ENCODE measurements at places on chromosomes 4 and X.

- DNase-seq = no peak
These were observed 53.7 kb downstream of the RASL11B start for GRCh38 chr4:52915730-52916300.

- DNase-seq = no peak
These were observed 5.1 kb downstream of the CXCL9 start for GRCh38 chr4:76002176-76002575.

- DNase-seq = no peak
These were observed 45.6 kb downstream of the RFC1 start for GRCh38 chr4:39320381-39321115.

DNA sequence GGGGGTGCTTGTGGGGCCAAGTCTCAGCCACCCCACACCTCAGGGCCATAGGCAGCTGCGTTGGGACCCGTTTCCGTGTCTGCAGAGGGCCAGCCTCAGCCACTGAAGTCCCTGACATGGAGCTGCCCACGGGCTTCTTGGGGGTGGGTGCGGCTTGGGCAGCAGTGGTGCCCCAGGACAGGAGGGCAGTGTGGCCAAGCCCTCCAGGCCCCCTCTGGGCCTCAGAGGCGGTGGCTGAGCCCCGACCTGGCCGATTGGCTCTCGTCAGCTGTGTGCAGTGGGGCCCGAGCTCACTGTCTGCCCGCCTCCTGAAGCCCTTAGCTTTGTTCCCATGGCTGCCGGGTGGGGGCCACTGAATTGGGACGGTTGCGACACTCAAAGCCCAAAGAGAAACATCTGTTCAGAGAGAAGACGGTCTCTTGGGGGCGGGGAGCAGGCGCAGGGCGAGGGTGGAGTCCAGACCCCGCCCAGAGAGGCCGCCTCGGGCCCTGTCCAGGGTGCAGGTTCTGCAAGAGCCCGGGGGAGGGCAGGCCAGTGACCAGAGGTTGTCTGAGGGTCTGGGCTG lies 9.1 kb downstream of the FGFR3 start:
- DNase-seq = no peak

DNA sequence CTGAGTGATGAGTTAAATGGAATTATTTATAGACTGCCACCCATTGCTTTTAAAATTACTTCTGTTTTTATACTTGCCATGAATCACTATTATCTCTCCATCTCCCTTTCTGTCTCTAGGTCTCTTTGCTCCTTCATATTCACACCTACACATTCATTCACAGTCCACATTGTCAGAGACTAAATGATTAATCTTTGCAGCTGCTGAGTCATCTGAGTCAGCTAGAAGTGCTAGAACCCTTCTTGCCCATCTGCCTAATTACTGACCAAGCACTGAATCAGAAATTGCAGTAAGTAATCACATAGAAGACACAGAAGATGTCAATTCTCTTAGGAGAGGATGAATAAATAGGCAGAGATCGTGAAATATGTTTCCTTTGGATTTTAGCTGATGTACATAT lies 31.6 kb upstream of the RPS6KA6 start:
- no peak for DNase-seq

- no peak for DNase-seq
These were observed 288.7 kb downstream of the PRDM5 start for GRCh38 chr4:120633810-120634209.

GRCh38 chrX:151896734-151897474 lies 15.8 kb upstream of the MAGEA4 start:
- DNase-seq = no peak

DNA sequence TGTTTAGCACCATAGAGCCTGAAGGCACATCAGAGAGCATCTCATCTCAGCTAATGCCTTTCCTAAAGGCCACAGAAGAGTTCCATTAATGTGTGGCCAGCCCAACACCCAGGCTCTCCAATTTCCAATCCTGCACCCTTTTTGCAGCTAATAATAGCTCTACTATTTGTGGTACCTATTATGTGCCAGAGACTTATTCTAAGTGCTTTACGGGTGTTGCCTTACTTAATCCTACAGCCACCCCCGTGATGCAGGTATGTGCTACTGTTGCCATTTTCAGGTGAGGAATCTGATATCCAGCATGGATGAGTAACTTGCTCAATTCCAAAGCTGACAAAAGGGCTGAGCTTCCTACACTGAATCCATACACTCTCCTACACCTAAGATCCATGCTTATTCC lies 217.6 kb upstream of the GALNT7 start:
- no peak for DNase-seq

DNA sequence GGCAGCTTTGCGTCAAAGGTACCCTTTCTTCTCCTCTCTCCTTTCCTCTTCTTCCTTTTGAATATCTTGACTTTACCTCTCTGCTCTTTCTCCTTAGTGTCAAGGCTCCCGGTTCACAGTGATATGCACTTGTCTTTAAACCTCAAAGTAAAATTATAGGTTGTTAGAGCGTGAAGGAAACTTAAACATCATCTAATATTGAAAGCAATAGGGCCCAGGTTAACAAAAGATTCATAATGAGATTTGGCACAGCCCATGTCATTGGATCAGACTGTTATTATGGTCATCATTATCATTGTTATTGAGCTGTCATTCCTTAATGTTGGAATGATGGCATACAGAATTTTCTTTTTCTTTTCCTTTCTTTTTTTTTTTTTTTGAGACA lies 32.5 kb downstream of the FTHL17 start:
- no peak for DNase-seq

- no peak for DNase-seq
These were observed 207.5 kb downstream of the PDGFC start for GRCh38 chr4:156764145-156764544.

- DNase-seq = no peak
These were observed 119.2 kb upstream of the GRID2 start for GRCh38 chr4:92184566-92184965.

- no peak for DNase-seq
These were observed 19.1 kb downstream of the ATP5ME start for GRCh38 chr4:654871-655463.

DNA sequence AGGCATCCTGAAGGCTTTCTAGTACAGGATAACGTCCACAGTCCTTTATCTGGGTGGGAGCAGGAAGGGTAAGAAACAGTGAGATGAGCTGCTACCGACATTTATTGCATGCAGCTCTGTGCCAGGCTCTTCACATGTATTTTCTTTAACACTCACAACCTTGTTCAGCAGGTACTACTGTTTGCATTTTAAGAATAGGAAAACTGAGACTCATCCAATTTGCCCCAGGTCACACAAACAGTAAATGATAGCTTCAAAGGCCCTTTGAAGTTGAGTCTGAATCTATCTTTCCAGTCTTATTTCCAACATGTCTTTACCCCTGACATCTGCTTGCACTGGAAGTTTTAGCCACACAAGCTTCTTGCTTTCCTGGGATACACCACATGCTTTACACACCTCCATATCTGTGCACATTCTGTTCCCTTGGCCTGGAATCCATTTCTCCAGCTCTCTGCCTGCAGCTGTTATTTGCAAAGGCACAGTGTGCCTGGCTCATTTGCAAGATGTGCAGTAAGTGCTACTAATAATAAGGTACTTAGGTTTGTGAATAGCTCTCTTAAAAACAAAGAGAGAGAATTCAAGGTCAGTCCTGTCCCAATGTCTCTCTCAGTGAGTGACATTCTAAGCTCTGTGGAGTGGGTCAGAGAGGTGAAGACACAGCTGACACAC lies 61.2 kb downstream of the METTL14 start:
- DNase-seq = no peak

DNA sequence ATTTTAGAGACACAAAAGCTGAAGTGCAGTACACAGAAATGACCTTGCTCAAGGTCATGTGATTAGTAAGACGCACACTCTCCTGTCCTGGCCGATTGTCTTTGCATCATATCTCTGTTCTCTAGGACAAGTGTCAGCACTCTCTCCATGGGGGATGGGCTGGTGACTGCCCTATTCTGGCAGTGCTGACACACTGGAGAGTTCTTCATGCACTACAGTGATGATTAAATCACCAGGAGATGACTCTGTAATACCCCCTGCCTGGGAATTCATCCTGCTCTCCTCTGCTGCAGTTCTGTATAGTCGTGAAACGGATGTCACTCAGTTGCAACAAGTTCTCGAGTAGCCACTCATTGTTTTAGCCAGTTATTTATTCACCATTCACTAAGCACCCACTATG lies 5.3 kb upstream of the SHISA3 start:
- DNase-seq = no peak

DNA sequence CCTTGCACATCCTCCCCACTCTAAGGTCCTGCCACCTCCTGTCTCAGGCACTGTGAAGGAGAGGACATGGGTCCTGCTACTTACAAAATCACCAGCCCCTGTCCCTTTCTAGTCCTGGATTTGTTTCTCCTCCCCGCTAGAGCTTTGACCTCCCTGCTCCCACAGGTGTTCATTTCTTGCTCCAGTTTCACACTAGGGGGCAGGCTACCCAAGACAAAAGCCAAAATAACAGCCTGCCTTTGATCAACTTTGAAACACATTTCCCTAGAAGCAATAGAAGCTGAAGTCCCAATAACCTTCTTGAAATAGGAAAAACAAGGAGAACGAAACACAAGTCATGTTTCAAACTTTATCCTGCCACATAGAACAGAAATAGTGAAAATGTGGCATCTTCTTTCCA lies 164.4 kb downstream of the QDPR start:
- DNase-seq = no peak

DNA sequence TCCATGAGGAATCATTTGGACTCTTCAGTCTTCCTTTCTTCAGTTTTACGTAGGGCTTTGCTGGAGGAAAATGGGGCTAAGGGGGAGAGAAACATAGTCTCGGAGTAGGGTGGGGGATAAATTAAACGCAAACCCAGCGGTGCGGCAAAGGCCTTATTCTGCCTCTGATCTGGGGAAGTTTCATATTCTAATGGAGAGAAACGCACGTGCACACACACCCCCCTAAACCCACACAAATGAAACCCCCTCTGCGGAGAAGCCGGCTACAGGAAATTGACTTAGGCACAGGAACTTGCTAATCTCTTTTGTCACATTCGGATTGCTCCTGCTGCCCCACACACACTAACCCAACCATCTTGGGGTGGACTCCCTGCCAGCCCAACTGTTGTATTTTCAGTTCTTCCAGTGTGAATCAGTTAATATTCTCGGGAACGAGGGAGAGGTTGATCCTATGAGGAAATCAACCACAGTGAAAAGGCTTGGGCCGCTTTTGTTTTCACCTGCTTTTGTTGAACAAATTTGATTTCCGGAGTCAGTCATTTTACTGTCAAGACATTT lies at the start of gene RHOH:
RHOH (plus strand) TSS at position 308 of the 558 bp plus-strand sequence. CDS start 46,356 bp downstream, outside the sequence.
- DNase-seq = no peak

DNA sequence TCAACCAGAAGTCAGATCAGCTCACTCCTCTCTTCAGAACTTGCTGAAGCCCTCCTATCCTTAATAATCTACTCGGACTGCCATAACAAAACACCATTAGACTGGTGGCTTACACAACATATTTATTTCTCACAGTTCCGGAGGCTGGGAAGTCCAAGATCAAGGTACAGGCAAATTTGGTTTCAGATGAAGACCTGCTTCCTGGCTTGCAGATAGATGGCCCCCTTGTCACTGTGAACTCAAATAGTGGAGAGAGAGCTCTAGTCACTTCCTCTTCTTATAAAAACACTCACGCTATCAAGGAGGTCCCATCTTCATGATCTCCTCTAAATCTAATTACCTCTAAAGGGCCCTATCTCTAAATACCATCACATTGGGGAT lies 125.1 kb downstream of the CAMK2D start:
- DNase-seq = no peak

DNA sequence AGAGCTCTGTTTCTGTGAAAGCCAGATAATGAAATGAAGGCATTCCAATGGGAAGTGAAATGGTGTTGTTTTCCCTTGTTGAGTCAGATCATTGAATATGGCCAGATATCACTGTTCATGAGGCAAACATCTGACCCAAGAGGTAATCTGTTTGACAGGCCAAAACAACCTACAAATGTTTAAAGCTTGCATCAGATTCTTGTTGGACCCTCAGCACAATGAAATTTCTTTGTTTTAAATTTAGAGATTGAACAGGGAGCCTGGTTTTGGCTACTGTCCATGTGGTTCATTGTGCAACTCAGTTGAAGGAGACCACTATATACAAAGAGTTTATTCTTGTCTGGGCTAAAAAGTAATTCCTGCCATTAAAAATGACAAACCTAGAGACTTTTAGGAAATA lies 159.1 kb downstream of the AFF2 start:
- DNase-seq = no peak

- no peak for DNase-seq
These were observed 130.4 kb upstream of the FRMPD4 start for GRCh38 chrX:12007881-12008280.

DNA sequence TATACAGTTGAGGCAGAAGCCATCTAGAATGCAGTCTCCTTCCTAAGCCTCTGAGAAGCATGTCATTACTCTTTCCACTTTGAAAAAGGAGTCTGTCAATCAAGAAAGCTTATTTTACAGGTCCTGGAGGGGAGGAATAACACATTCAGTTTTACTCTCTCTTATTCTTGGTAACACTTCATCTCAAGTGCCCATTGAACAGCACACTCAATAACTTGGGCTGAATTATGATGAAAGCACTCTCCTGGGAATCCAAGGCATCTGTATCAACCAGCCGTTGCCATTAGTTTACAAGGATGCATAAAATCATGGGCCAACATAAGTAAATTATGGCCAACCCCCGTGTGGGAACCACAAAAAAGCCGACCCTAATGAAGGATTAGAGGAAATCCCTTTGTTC lies 282.4 kb downstream of the C4orf33 start:
- no peak for DNase-seq

DNA sequence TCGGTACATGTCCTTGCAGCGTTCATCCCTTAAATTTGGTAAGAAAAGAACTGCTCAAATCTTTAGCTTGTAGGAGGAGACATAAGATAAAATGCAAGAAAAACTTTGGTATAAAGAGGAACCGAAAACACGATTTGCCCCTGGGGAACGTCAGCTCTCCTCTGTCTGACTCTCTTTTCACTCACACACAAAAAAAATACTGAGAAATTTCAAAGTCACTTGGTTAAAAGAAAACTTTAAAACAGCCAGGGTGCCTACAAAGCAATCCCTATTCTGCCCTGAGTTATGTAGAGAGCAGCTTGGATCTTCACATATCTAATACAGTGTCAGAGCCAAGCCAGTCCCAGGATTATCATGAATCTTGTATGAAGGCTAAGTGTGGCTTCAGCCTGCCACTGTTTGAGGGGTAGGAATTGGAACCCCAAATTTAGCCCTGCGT lies 248.5 kb upstream of the CXXC4 start:
- no peak for DNase-seq

DNA sequence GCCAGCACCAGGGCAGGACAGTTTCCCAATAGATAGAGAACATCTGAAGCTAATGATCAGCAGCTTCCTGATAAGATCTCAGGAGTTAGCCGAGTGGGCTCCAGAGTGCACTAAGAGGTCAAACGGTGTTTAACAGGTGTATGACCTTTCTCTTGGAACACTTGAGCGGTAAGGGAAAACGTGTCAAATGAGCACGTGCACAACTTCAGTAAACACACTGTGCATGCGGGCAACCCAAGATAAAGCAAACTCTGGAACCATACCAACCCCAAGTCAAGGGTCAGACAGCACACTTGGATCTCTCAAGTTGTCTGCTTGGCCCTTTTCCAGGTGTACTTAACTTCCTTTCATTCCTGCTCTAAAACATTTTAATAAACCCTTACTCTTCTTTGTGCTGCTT lies 1941.5 kb upstream of the PCDH10 start:
- no peak for DNase-seq
